ENCODE measurements at places on chromosomes 2 and 18. TPM values are rescaled to one million over a fixed set of nuclear protein-coding genes. Genes with fewer than 3 reads are reported as not detected.

CPO gene
- not detected for polyA plus RNA-seq

OSBPL1A gene
- 151 TPM for polyA plus RNA-seq

CLEC4F gene
- not detected for polyA plus RNA-seq

ACVR1C gene
- 2.6 TPM for polyA plus RNA-seq

GPR35 gene
- not detected for polyA plus RNA-seq

TEKT4 gene
- polyA plus RNA-seq = not detected

FBLN7 gene
- polyA plus RNA-seq = 6.8 TPM

MTA3 gene
- polyA plus RNA-seq = 9.6 TPM

RPRM gene
- 0.27 TPM for polyA plus RNA-seq

CHMP1B gene
- polyA plus RNA-seq = 29.7 TPM

SDC1 gene
- polyA plus RNA-seq = 9.0 TPM

TFPI gene
- 7.4 TPM for polyA plus RNA-seq

RPS27A gene
- 923 TPM for polyA plus RNA-seq

ZSWIM2 gene
- not detected for polyA plus RNA-seq

VIL1 gene
- not detected for polyA plus RNA-seq

ABCG5 gene
- 0.48 TPM for polyA plus RNA-seq
